ENCODE measurements at places on chromosomes 16 and 17.

- no peak for DNase-seq
Observed at GRCh38 chr17:60415146-60415545, 7.1 kb upstream of the CHCT1 start.

DNA sequence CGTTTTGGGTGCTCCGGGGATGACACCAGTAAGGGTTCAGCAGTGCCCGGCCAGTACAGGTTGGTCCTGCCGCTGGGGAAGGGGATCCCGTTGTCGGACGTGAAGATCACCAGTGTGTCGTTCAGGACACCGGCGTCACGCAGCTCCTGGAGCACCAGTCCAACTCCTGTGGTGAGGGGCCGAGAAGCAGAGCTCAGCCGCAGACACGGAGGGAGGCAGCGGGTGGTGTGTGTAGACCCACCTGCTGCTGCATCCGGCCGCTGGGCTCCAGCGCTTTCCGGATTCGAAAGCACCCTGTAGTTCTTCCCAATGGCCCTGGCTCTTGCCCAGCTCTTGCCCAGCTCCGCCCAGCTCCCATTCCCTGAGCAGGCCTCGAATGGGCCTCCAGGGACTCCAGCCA, 8.0 kb downstream of the SGSH start:
- no peak for DNase-seq

DNA sequence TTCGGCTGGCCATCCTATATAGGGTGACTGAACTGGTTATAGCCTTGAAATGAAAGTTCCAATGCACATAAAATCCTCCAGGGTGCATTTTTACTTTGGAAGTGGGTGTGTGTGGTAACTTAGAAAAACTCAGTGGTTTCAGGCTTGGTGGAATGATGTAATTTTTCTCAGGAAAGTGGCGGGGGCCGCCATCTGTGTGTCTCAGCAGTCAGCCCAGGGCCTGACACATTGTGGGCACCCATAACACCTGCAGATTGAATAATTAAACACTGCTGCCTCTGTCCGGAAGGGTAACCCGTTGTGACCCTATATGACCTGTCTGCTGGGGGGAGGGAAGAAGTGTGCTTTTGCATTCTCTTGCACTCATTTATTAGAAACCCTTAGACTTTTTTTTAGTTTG, 2.2 kb upstream of the PDP2 start:
- peak; percentile 88 for DNase-seq

DNA sequence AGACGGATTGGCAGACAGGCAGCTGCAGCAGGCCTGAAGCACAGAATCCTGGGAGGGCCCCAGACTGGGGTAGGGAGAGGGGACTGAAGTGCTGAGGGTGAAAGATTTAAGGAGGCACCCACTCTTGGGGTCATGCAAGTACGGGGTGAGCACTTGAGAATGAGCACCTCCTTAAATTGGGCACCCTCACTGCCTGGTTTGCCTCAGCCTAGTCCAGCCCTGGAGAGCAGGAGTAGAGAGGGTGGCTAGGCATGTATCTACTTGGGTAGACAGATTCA, 154.1 kb upstream of the CDC42EP4 start:
- no peak for DNase-seq

GRCh38 chr17:5365831-5366230, 53.6 kb downstream of the NUP88 start:
- no peak for DNase-seq

DNA sequence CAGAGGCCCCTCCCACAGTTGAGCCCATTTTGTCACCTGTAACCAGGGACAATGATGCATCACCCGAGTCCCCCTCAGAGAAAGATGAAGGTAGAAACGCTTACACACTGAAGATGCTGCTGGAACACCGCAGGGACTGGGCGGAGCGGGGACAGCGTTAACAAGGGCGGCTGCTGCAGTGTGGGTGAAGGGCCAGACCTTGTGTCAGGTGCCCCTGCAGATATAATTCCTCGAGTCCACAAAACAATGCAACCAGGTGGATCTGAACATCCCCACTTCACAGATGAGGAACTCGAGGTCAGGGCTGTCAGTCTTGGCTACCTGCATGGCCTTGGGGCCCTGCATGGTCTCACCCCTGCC, 6.3 kb upstream of the MAPK7 start:
- no peak for DNase-seq

GRCh38 chr17:5629128-5629527, 44.8 kb upstream of the NLRP1 start:
- no peak for DNase-seq

- no peak for DNase-seq
Observed at GRCh38 chr16:65249768-65250167, 127.9 kb upstream of the CDH11 start.

DNA sequence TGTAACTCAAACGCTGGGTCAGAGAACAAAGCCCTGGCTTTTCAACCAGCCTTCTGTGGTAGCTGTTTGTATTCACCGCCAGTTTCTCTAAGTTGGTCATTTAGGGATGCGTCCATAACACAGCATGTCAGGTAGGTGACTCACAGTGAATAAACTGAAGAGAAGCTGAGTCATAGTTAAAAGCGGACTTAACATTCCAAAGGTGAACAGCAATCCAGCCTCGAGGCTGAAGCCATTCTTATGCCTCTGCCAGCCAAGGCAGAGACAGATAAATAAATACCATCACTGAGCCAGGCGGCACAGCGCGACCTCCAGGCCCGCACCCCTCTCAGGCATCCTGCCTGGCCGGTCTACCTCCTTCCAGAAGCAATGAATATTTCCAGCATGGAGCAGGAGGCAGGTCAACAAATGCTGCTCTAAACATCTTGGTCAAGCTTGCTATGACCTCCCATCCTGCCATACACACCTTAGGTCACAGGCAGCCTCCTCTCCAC, 12.4 kb upstream of the CACNG4 start:
- no peak for DNase-seq

- no peak for DNase-seq
Observed at GRCh38 chr17:80750263-80750662, 205.6 kb downstream of the RPTOR start.

- DNase-seq: no peak
Observed at GRCh38 chr17:37168731-37169353, 206.9 kb upstream of the C17orf78 start.

GRCh38 chr16:1642148-1642547, 30.0 kb downstream of the CRAMP1 start:
- no peak for DNase-seq

GRCh38 chr17:72901083-72901482, 191.4 kb downstream of the SLC39A11 start:
- no peak for DNase-seq

- no peak for DNase-seq
Observed at GRCh38 chr17:32769846-32770245, 107.1 kb downstream of the MYO1D start.

DNA sequence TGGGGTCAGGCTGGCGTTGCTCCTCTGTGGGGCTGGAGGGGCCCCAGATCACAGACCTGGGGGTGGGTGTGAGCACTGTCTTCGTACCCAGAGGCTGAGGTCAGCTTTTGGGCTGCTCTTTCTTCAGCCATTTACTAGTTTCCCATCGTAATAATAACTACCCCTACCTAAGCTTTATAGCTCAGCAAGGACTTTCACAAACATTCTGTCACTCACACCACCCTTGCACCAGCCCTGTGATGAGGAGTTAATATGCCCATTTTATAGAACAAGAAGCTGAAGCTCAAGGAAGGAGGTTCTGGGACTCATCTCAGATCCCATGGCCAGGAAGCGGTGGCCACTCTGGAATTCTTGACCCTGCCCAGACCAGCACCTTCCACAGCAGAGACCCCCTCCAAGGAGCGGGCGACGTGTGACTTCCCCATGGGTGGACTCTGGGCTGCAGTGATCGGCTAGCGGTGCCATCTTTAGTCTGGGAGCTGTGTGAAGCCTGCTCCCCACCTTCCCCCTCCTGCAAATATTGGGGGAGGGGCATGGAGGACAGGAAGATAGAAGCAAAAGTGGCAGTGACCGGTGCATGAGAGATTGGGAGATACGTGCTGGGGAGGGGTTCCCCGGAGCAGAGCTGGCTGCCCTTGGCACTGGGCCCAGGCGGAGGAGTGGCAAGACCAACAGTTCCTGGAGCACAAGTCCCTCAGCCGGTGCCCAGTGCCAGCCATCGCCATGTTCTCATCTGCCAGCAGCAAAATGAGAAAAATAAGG, 81.8 kb upstream of the TOB1 start:
- no peak for DNase-seq

GRCh38 chr16:87801679-87802259, 36.0 kb upstream of the KLHDC4 start:
- no peak for DNase-seq

DNA sequence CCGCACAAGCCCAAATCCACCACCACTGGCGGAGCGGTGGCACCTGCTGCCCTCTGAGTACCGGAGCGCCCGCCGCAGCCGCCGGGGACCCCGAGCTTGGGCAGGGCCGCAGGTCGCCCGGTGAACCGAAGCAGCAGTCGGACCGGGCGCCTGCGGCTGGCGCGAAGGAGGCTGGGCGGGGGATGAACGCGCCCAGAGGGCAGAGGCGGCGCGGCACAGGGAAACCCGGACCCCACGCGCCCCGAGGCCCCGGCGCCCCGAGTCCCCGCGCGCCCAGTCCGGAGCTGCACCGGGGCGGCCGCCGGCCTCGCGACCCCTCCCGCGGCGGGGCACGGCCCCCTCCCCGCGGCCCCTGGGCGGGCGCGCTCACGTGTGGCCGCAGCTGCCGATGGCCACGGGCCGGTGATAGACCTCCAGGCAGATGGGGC, 393 bp downstream of the RNF166 start:
- DNase-seq: peak; percentile 40

DNA sequence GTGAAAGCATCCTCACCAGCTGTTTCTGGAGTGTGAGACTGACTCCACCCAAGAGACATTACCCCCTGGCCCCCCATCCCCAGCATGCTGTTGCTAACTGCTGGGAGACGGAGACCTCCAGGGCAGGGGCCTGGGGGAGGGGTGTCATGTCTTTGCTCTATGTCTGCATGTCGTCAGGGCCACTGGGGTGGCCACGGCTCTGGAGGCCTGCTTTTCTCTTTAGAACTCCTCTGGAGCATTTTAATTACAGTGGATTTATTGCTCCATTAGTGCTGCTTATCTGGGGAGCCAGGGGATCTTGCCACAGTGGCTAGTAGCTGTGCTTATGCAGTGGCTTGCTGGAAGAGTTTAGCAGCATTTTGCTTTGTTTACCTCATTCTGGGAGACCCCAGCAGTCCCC, 32.3 kb downstream of the CLEC16A start:
- no peak for DNase-seq

- DNase-seq: no peak
Observed at GRCh38 chr17:32807577-32807976, 69.3 kb downstream of the MYO1D start.

- DNase-seq: no peak
Observed at GRCh38 chr16:60206516-60206915, 1472.4 kb upstream of the GOT2 start.

DNA sequence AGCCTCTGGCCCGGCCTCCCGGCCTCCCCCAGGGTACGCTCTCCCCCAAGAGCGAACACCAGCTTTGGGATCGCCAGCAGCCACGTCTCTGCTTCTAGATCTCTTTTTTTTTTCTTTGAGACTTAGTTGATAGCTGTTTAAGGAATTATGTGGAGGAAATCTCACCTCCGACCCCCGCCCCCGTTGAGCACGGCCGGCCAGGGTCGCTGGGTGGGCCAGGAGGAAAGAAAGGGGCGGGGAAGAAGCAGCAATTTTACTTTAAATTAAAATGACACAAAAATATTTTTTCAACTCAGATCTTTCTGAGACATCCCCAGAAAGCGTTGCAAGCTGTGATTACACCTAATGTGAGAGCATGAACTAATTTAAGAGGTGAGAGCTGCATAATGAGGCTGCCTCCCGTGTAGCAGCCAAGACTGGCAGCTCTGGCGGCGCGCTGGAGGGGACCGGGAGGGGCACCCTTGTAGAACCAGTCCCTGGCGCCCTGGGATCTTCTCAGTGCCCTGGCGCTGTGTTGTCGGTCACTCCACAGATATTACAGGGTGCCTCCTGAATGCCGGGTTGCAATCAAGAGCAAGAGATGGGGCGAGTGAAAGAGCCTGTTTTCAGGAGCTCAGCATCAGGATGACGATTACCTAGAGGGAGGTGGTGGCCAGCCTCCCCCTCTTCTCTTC, 1.9 kb upstream of the CBLN1 start:
- no peak for DNase-seq

GRCh38 chr17:27294689-27295630, 1.0 kb downstream of the WSB1 start:
- DNase-seq: peak; percentile 54

DNA sequence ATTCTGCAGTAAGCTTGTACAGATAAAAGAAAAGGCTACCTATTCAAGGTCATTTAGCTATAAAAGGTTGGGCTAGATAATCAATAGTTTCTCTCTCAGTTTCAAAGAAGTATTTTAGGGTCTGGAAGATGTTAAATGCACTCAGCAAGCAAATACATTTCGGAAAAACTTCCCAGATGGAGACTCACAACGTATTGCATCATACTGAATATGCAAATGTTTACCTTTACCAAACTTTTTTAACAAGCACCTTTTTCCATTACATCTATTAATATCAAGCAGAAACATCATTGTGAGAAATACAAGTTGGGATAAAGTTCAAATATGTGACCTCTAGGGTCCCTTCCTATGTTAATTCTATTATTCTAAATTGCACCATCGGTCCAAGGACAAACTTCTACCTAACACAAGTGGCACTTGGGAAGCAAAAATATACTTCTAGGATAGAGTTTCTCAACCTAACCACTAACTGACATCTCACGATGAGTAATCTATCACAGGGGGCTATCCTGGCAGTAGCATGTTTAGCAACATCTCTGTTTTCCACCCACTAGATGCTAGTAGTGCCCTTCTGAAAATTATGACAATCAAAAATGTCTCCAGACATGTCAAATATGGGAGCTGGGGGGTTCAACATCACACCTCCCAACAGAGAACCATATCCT, 14.5 kb downstream of the KANSL1 start:
- no peak for DNase-seq

- no peak for DNase-seq
Observed at GRCh38 chr17:67678414-67678813, 39.3 kb upstream of the NOL11 start.

DNA sequence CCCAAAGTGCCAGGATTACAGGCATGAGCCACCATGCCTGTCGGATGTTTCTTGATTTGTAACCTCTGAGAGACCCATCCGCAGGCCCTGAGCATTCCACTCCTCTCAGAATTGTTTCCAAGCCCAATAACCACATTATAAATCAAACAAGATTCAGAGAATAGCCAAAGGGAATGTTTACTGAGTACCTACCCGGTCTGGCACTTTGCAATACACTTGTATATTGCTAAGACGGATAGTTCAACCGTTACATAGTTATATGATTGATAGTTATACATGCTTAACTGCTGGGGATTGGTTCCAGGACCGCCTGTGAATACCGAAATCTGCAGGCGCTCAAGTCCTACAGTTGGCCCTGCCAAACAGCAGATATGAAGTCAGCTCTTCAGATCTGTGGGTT, 3.0 kb upstream of the KAT8 start:
- DNase-seq: no peak
